ENCODE measurements at places on chromosomes 13 and 19. TPM values are rescaled to one million over a fixed set of nuclear protein-coding genes. Genes with fewer than 3 reads are reported as not detected.

Gene NANOS2
- not detected for total RNA-seq

Gene PRRG2
- total RNA-seq: 0.52 TPM

Gene SGCG
- not detected for total RNA-seq

Gene UFM1
- total RNA-seq: 41.7 TPM

Gene CEACAM7
- total RNA-seq: not detected

- peak within 1 kb of the TSS; percentile 65 for H3K4me3 ChIP-seq
- peak; percentile 91 for DNase-seq
- no peaks in the 10 kb centered on the region for H3K27me3 ChIP-seq
- no peak within 1 kb of the TSS for H3K27ac ChIP-seq
Observed at GRCh38 chr19:639253-640160, at the start of gene FGF22. Gene FGF22 (plus strand): TSS chr19:639879. CDS start chr19:639926, 47 bp downstream.

DNA sequence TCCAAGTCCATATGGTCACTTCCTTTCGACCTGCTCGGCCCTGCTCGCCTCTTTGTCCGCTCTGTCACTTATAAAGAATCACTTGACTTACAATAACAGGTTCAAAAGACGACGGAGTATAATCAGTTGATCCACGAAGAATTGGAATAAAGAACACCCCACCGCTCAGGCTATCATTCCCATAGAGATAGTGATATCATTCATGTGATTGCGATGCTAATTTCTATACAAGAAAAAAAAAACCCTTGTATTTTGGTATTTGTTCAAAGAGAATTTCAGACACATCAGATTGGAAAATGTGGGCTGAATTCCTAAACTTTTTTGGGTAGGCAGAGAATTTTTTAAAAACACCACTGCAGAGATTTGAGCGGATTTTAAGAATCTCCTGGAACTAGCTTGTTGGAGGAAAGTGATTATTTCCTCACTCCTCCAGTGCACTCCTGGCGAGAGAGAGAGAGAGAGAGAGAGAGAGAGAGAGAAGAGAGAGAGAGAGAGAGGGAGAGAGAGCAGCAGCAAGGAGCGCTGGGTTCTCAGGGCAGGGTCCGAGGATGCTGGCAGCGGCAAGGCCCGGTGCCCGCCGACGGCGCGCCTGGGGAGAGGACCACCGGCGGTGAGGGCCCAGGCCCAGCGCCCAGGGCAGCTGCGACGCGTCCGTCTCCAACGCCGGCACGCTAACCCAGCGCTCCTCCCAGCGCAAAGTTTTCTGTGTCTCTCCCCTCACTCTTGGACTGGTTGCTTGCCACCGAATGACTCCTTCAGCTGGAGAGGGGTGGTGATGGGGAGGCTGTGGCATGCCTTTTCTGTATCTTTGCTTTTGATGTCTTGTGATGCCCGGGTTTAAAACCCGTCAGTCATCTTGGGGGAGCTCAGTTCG is 149.0 kb upstream of the ZNF536 start:
- H3K27me3 ChIP-seq: peaks cover 56% of the 10 kb centered on the region
- H3K36me3 ChIP-seq: peaks cover 2% of the 10 kb centered on the region
- H3K27ac ChIP-seq: no peak overlapping the region

- peaks cover 29% of the 10 kb centered on the region for H3K27me3 ChIP-seq
- no peak for DNase-seq
- H3K27ac ChIP-seq: no peak overlapping the region
- H3K4me1 ChIP-seq: peaks cover 1% of the 10 kb centered on the region
- H3K4me3 ChIP-seq: no peak overlapping the region
- no peaks in the 10 kb centered on the region for H3K36me3 ChIP-seq
Observed at GRCh38 chr13:25135896-25136295, 36.2 kb downstream of the AMER2 start.

DNA sequence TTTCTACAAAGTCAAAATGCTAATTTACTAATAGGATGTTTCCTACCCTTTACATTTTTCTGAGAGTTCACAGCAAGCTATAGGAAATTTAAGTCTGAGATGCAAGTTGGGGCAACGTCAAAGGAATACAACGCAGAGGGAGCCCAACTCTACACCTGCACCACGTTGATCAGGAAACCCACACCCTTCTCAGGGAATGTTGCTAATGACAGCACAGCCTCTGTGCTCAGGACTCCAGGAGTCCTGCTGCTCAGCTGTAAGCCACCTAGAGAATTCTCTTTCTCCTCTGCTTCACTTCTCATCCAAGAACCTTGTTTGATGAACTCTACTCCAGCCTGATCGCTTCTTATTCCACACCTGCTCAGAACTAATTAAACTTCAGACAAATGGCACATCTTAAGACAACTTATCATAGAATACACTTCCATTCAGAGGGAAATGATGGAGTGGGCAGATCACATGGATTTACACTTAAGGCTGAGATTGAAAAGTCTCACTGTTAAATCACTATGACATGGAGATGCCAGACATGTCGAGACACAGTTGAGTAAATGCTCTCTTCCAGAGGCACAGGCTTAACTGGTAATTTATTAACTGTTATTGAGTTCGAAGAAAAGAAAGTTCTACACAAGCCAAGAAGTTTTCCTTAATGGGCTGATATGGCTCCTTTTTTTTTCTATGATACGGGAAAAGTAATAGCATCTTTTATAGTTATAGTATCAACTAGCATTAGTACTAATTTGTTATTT is 811.6 kb upstream of the ARGLU1 start:
- no peaks in the 10 kb centered on the region for H3K4me1 ChIP-seq
- no peak overlapping the region for H3K4me3 ChIP-seq

DNA sequence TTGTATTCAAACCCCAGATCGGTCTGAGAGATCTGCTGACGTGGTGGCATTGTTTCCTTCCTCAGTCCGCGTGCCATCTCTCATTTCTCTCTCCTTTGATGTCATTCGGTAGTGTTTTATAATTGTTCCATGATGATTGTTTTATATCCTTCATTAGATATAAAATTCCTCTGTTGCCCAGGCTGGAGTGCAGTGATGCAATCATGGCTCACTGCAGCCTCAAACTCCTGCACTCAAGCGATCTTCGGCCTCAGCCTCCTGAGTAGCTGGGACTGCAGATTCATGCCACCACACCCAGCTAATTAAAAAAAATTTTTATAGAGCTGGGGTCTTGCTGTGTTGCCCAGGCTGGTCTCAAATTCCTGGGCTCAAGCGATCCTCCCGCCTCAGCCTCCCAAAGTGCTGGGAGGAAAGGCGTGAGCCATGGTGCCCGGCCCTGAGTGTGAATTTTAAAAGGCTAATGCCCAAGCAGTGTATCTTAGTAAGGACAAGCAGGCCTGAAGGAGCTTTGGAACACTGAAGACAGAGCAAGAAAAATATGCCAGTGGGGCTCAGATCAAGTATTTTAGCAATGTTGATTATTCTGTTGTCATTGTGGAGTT is 5.3 kb downstream of the ZNF57 start:
- peaks cover 27% of the 10 kb centered on the region for H3K4me1 ChIP-seq
- H3K27me3 ChIP-seq: no peaks in the 10 kb centered on the region
- no peak for DNase-seq
- H3K27ac ChIP-seq: no peak overlapping the region

DNA sequence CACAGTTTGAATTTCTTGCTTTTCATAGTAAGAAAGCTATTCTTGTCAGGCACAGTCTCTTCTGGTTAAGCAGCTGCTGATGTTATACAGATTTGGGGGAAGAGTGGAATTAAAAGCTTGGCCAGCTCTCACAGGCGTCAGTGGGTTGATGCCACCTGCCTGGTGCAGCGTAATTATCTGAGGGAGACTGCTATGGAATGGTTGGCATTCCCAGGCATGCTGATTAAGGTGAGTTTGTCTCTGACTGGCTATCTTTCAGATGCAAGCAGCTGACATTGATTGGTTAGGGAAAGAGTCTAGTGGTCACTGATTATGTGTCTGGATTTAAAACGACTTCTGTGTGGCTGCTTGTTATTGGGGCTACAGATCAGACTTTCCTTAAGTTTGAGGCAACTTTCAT is 948.4 kb downstream of the UQCRFS1 start:
- no peak overlapping the region for H3K27ac ChIP-seq
- H3K36me3 ChIP-seq: no peaks in the 10 kb centered on the region
- H3K4me1 ChIP-seq: no peaks in the 10 kb centered on the region
- H3K27me3 ChIP-seq: no peaks in the 10 kb centered on the region
- H3K4me3 ChIP-seq: no peak overlapping the region
